Activated CD4-positive, alpha-beta memory T cell treated with anti-CD3 and anti-CD28 coated beads for 36 hours (primary cell): ENCODE measurements at places on chromosomes 7 and 10. TPM values are rescaled to one million over a fixed set of nuclear protein-coding genes. Genes with fewer than 3 reads are reported as not detected.

DNA sequence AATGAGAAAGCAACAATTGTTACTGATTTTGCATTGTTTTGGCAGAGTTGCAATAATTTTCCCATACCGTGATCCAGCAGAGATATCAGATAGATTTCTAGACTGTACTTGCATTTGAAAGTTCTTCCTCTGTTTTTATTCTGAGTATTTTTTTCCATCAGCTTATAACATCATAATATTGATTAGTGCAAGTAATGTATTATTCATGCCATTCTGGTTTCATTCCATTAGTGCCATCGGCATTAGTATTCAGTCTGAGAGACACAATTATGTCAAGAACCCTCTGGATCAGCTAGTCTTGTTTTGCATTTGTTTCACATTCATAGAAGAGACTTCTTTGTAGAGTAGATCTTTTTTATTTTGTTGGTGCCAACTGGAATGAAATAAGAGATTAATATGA, 304.0 kb downstream of the BBS9 start:
- DNase-seq = no peak

Gene SUN3
- not detected for total RNA-seq

GRCh38 chr7:114691605-114692004, 230.3 kb upstream of the MDFIC start:
- no peak for DNase-seq

- no peak for DNase-seq
Measured at GRCh38 chr7:151472644-151473380, 32.9 kb upstream of the CRYGN start.

DNA sequence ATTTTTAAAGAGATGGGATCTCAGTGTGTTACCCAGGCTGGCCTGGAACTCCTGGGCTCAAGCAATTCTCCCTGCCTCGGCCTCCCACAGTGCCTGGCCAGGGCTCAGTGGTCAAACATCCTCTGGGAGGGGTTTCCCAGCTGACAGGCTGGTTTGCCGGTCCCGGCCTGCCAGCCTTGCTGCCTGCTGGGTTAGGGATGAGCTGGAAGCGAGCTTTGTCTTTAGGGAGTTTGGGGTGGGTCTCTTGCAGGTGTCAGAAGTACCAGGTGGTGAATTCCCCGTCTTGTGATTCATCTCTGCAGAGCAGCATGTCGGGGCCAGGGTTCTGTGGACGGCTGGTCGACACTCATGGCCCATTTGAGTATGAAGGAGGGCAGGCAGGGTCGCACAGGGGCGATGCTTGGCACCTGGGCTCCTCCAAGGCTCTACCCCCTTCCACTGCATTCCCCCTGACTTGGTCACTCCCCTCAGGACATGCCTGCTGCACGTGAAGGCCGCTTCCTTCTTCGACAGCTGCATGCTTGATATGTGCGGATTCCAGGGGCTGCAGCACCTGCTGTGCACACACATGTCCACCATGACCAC, 30.3 kb downstream of the ZAN start:
- no peak for DNase-seq

- DNase-seq = no peak
Measured at GRCh38 chr7:42476255-42476654, 239.2 kb upstream of the GLI3 start.
